Activated T-helper 2 cell treated with anti-CD3 and anti-CD28 coated beads, Interferon-gamma antibody, Interleukin-2, Interleukin-4, amounts not matched to agents 10 μg/mL and 5 μg/mL and 100 μg/mL, durations not matched to agents 14 hours and 24 hours and 36 hours (primary cell): ENCODE measurements at places on chromosomes 7 and 10. TPM values are rescaled to one million over a fixed set of nuclear protein-coding genes. Genes with fewer than 3 reads are reported as not detected.

Gene WASHC2C
- total RNA-seq: 25.0 and 26.8 TPM in 2 replicates

Gene GLI3
- total RNA-seq: not detected in 2 replicates

Gene ITIH5
- not detected in 2 replicates for total RNA-seq

Gene GPR146
- 5.6 and 6.7 TPM in 2 replicates for total RNA-seq

Gene CISD1
- total RNA-seq: 39.7 and 43.2 TPM in 2 replicates

Gene NYAP1
- total RNA-seq: 0.27 and 0.34 TPM in 2 replicates

Gene NPC1L1
- not detected in 2 replicates for total RNA-seq

Gene PRSS37
- not detected in 2 replicates for total RNA-seq

Gene MYH16
- total RNA-seq: not detected in 2 replicates

Gene DNAJC9
- total RNA-seq: 50.8 and 52.7 TPM in 2 replicates

Gene SPDYE5
- not detected in 2 replicates for total RNA-seq

Gene ADAM8
- 214 and 220 TPM in 2 replicates for total RNA-seq

Gene PRLHR
- not detected in 2 replicates for total RNA-seq

Gene IFIT3
- total RNA-seq: 0.74 and 0.94 TPM in 2 replicates

Gene ACSM6
- total RNA-seq: not detected in 2 replicates

Gene C10orf53
- total RNA-seq: 0.16 TPM in 1 of 2 replicates, not detected in the other

Gene AUTS2
- 0.87 and 1.1 TPM in 2 replicates for total RNA-seq

Gene ENTPD1
- 37.1 and 37.5 TPM in 2 replicates for total RNA-seq

Gene SFTPD
- total RNA-seq: not detected in 2 replicates

Gene C10orf71
- not detected in 2 replicates for total RNA-seq

Gene C10orf67
- total RNA-seq: not detected in 2 replicates

Gene SLC13A4
- not detected in 2 replicates for total RNA-seq

Gene GHRHR
- not detected in 2 replicates for total RNA-seq

Gene GRIFIN
- not detected in 2 replicates for total RNA-seq

Gene EGR2
- 126 and 137 TPM in 2 replicates for total RNA-seq

Gene THAP5
- 33.8 and 35.4 TPM in 2 replicates for total RNA-seq

Gene HOXA5
- total RNA-seq: not detected in 2 replicates

Gene PRKG1
- not detected in 2 replicates for total RNA-seq

Gene FEZF1
- total RNA-seq: not detected in 2 replicates

Gene SFRP4
- not detected in 2 replicates for total RNA-seq

Gene ZWINT
- total RNA-seq: 84.3 and 87.6 TPM in 2 replicates

Gene BTBD16
- not detected in 2 replicates for total RNA-seq

Gene SLC18A3
- 0.18 and 0.32 TPM in 2 replicates for total RNA-seq

Gene CYREN
- total RNA-seq: 50.1 and 52.9 TPM in 2 replicates

Gene HHEX
- total RNA-seq: 0.32 and 0.46 TPM in 2 replicates
